ENCODE measurements at places on chromosomes 5 and 9.

DNA sequence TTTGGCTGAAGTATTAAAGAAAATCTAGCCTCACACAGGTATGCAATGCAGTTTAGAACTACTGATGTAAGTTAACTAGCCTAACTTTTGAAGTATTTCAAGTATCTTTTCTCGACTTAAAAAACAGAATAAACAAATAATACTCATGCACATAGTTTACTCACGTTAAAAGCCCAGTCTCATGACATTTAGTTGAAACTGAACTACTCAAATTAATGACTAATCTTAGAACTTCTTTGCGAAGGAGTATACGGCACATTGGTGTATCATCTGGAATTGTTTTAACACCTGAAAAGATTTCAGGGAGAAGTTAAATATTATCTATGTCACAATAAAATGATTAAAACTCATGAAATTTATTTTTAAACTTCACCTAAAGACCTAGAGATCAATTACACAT is 98.5 kb downstream of the OSMR start:
- DNase-seq, result no peak

GRCh38 chr5:149047462-149047861 is 15.4 kb downstream of the SH3TC2 start:
- DNase-seq, result no peak

DNA sequence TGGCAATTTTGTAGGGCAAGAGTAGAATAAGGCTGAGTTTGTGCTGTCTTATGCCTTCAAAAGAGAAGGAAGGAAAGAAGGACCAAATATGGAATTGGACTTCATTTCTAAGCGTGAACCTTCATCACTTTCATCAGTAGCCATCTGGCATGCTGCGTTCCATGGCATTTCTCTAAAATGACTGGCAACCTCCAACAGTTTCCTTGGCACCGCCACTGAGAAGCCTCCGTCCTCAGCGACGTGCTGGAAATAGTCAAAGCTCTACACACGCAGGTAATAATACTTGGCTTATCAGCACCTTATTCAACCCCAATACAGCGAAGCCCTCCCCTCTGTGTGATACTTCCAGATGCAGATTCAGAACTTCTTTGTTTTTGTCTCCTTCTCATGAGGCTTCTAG is 169.7 kb upstream of the CD180 start:
- no peak for DNase-seq

GRCh38 chr5:9401786-9402472 is 143.9 kb downstream of the SEMA5A start:
- no peak for DNase-seq

DNA sequence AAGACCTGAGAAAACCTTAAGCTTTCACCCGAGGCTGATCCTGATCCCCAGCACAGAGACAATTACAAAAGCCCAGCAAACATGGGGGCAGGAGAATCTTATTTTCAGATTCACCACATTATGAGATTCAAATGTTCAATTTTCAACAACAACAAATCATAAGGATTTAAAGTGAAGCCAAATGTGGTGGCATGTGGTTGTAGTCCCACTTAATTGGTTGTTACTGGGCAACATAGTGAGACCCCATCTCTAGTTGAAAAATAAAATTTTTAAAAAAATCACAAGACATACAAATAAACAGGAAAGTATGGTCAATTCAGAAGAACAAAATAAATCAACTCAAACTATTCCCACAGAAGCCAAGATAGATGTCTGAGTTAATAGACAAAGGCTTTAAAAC is 3.9 kb upstream of the RABGAP1 start:
- DNase-seq, result no peak

DNA sequence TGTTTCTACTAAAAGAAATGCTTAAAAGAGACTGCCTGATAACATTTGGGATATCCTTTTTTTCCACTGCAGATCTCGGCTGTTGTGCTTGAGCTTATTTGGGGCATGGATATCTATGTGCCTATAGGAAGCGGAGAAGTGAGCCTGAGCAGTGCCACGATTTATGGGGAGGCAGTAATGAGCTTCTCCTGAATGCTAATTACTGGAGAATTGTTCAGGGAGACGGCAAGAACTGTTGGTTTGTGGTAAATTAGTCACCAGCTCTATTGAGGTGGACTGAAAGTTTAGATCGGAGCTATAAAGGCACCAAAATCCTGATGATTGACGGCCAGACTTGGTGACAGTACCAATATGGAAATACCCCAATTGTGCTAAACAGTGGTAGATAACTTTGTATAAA is 186.5 kb downstream of the ARHGEF28 start:
- DNase-seq, result no peak

- DNase-seq, result no peak
Measured at GRCh38 chr9:1960342-1961042, 54.7 kb upstream of the SMARCA2 start.

- DNase-seq, result no peak
Measured at GRCh38 chr9:80156756-80157472, 585.1 kb downstream of the TLE4 start.

DNA sequence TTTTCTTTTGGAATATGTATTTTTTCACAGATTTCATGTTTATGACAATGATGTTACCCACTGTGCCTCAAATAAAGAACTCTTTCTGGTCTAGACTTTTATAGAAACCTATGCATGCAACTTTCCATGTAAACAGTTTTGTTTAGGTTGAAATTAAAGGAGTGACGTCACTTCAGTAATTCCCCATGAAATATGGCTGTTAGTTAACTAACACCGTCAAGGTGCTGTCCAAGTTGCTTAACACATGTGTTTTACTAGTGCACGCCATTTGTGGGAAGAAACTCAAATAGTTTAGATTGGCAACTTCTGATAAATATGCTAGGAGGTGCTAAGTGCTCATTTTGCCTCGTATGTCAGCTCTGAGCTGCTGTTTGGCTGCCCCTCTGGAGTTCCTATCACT is 102.2 kb downstream of the FBN2 start:
- no peak for DNase-seq

DNA sequence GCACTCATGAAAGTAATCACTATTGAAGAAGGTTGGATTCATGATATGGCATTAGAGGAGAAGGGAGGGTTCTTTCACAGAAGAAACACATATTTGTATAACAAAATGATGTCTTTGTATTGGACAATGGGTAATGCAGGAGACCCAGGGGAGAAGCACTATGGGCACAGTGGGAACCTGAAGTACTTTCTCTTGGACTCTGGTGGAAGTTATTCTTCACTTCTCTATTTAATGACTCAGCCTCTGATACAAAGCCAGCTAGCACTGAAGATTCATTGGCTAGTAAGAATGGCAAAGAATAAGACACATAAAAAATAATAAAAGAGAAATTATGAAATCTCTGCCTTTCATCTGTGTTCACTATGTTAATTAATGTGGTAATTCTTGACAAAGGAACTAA is 149.9 kb upstream of the PRR16 start:
- peak; percentile 42 for DNase-seq

- DNase-seq, result no peak
Measured at GRCh38 chr5:170603109-170603508, 99.3 kb downstream of the KCNIP1 start.

GRCh38 chr9:18851069-18851795 is 181.8 kb downstream of the SAXO1 start:
- peak; percentile 20 for DNase-seq

- peak; percentile 50 for DNase-seq
Measured at GRCh38 chr5:91468651-91469422, 85.7 kb upstream of the ARRDC3 start.

- DNase-seq, result peak; percentile 73
Measured at GRCh38 chr5:172293054-172293744, 9.6 kb upstream of the UBTD2 start.

GRCh38 chr5:74974451-74975091 is 77.8 kb downstream of the GCNT4 start:
- DNase-seq, result no peak

DNA sequence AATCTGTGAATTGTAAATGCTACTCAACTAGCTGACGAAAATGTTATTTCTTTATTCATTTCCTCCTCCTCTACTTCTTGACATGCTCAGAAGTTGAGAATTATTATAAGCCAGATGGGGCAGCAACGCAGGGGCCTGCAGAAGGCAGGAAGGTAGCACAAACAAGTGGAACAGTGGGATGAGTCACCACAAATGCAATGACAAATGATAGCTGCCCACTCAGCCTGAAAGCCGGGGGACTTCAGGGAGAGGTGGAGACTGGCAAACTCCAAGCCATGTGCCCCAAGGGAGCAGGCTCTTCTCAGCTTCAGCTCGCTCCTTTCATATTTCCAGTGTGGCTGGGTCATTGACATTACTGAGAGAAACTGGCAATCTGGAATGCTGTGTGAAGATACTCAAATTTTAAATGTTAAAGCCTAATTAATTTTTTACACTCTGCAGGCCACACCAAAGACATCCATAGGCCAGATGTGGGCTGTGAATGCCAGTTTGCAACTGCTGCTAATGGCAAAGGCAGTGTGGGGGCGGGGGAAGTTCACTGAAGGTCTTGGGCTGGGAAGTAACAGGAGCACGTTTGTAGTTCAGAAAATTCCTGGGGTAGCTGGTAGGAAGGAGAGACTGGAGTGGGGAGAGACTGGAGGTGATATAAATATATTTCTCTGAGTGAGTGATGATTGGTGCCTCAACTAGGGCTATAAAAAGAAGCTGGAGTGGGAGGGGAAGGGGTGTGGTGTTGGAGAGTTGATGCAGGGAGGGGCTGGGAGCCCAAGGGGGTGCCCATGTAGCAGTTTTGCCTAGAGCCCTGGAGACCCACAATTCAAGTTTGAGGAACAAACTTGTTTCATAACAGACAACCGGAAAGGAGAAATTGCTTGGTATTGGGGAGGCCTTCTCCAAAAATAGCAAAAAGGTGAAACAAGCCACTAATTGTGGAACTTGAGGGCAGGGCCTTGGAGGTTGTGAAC is 20.8 kb upstream of the ADRB2 start:
- DNase-seq, result peak; percentile 99

- DNase-seq, result peak; percentile 65
Measured at GRCh38 chr5:160260881-160261815, 31.8 kb downstream of the FABP6 start.

GRCh38 chr5:56822981-56823380 is 7.6 kb downstream of the MAP3K1 start:
- DNase-seq, result peak; percentile 12

- no peak for DNase-seq
Measured at GRCh38 chr5:68177676-68178075, 37.9 kb upstream of the PIK3R1 start.

DNA sequence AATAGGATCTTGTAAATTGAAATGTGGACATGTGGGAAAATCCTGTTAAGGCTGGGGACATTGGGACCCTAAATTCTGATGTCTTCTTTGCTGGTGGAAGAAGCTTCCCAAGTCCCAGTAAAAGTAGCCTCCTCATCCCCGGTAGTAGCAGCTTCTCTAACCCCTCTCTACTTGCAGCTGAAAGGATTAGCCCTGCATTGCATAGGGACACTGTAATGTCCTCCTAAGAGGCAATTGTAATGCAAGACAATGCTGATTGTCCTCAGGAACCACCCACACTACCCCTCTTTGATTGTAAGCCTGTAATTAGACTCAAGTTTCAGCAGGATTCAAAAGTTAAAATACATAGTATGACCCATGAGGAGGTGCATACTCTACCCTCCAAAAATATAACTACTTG is 1938.4 kb upstream of the C9orf72 start:
- DNase-seq, result no peak

DNA sequence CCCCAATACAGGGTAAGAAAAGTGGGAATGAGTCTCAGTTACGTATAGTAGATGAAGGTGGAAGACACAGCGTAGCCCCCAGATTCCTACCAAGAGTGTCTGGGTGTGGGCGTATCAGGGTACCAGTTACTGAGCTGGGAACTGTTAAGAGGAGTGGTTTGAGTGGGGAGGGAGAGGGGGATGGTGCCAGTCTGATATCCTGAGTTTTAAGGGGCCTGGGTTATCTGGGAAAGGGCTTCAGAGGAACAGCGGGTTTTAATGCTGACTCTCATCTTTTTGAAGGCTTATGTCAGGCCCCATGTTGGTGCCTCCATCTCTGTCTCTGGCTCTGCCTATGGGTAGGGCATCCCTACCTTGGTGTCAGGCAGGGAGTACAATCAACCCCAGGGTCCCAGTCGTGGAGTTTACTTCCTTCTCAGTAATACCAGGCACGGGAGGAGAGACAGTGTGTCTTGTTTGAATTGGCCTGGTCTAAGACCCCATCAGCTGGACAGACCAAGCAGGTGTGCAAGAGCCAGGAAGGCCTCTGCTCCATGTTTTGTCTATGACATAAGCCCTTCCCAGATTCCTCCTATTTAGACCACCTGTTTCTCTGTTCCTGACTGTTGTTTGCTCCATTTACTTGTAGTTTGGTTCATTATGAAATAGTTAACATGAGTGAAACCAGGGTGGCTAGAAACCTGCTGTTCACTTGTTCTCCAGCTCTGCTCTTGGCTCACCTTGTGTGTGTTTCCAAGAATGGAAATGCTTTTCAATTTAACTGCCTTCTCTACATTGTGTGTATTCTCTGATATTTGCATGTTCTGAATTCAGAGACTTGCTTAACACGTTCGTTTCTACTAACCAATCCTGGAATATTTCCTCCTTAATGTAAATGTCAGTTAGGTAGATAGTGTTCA is 125.6 kb downstream of the DAB2IP start:
- DNase-seq, result no peak

GRCh38 chr9:35114113-35114839 is 1.4 kb downstream of the ATOSB start:
- peak; percentile 88 for DNase-seq

DNA sequence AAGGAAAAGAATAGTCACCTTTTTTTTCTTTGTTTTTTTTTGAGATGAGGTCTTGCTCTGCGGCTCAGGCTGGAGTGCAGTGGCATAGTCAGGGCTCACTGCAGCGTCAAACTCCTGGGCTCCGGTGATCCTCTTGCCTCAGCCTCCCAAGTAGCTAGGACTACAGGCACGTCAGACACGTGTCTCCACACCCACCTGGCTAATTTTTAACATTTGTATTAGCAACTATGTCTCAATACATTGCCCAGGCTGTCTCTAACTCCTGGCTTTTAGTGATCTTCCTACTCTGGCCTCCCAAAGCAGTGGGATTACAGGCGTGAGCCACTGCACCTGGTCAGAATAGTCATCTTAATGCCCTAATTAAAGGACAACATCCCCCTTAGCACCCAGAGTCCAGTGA is 54.4 kb upstream of the CTSL start:
- no peak for DNase-seq

DNA sequence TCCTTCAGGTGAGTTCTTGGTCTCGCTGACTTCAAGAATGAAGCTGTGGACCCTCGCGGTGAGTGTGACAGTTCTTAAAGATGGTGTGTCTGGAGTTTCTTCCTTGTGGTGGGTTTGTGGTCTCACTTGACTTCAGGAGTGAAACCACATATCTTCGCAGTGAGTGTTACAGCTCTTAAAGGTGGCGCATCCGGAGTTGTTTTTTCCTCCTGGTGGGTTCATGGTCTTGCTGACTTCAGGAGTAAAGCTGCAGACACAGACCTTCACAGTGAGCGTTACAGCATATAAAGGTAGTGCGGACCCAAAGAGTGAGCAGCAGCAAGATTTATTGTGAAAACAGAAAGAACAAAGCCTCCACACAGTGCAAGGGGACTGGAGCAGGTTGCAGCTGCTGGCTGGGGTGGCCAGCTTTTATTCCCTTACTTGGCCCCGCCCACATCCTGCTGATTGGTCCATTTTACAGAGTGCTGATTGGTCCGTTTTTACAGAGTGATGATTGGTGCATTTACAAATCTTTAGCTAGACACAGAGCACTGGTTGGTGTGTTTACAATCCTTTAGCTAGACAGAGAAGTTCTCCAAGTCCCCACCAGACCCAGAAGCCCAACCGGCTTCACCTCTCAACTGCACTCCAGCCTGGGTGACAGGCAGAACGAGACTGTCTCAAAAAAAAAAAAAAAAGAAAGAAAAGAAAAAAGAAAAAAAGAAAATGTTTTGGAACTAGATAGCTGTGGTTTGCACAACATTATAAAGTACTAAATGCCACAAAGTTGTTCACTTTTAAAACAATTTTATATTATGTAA is 9.1 kb upstream of the ERMP1 start:
- DNase-seq, result peak; percentile 25

- DNase-seq, result no peak
Measured at GRCh38 chr9:134441227-134442084, 115.2 kb downstream of the RXRA start.

Measured in MV-4-11 (cell line).